Neural progenitor cell (in vitro differentiated cells): ENCODE measurements at places on chromosomes 3 and 15. TPM values are rescaled to one million over a fixed set of nuclear protein-coding genes. Genes with fewer than 3 reads are reported as not detected.

GRCh38 chr3:43865351-43865750 is 174.6 kb downstream of the ABHD5 start:
- H3K27ac ChIP-seq, result no peak overlapping the region
- no peak overlapping the region for H3K4me3 ChIP-seq
- DNase-seq, result no peak
- H3K36me3 ChIP-seq, result no peaks in the 10 kb centered on the region
- H3K27me3 ChIP-seq, result no peaks in the 10 kb centered on the region
- H3K4me1 ChIP-seq, result no peaks in the 10 kb centered on the region

DNA sequence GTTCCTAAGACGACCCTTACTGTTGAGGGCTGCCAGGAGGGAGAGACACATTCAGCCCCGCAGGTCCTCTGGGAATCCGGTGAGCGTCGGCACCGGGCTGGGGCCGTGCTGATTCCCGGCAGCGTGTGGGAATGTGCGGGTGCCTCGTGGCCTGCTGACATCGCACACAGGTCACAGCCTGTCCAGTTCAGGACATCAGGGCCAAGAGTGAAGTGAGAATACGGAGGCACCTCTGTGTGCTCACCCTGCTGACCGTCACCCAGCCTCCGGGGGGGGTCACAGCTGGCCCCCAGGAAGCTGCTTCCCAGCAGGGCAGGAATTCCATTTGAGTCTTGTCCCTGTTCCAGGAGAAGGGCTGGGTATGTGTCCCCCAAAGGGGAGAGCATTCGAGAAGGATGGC is 53.6 kb downstream of the PGPEP1L start:
- H3K27ac ChIP-seq, result no peak overlapping the region
- H3K4me3 ChIP-seq, result no peak overlapping the region
- H3K36me3 ChIP-seq, result no peaks in the 10 kb centered on the region
- H3K4me1 ChIP-seq, result no peaks in the 10 kb centered on the region

Gene FAM107A
- 0.11 and 0.71 TPM in 2 replicates for total RNA-seq

GRCh38 chr15:63362196-63362595 is 19.4 kb downstream of the CA12 start:
- DNase-seq, result no peak
- no peak overlapping the region for H3K27ac ChIP-seq
- H3K4me3 ChIP-seq, result no peak overlapping the region
- no peaks in the 10 kb centered on the region for H3K36me3 ChIP-seq
